ENCODE measurements at places on chromosomes 3 and 15. TPM values are rescaled to one million over a fixed set of nuclear protein-coding genes. Genes with fewer than 3 reads are reported as not detected.
A peak's percentile ranks its signal among the peaks of the same experiment; 100 is the strongest.

GRCh38 chr3:190130696-190131095 lies 10.0 kb upstream of the P3H2 start:
- no peak for DNase-seq
- H3K4me3 ChIP-seq = no peak overlapping the region
- no peaks in the 10 kb centered on the region for H3K27me3 ChIP-seq
- H3K36me3 ChIP-seq = no peaks in the 10 kb centered on the region
- no peak overlapping the region for H3K27ac ChIP-seq

Gene MYL3
- polyA plus RNA-seq = 2.5 TPM

Gene ACKR4
- polyA plus RNA-seq = 0.62 TPM

- H3K27ac ChIP-seq = no peak overlapping the region
- no peaks in the 10 kb centered on the region for H3K4me1 ChIP-seq
- DNase-seq = no peak
- H3K36me3 ChIP-seq = no peaks in the 10 kb centered on the region
Measured at GRCh38 chr15:38004218-38004861, 69.9 kb downstream of the TMCO5A start.

DNA sequence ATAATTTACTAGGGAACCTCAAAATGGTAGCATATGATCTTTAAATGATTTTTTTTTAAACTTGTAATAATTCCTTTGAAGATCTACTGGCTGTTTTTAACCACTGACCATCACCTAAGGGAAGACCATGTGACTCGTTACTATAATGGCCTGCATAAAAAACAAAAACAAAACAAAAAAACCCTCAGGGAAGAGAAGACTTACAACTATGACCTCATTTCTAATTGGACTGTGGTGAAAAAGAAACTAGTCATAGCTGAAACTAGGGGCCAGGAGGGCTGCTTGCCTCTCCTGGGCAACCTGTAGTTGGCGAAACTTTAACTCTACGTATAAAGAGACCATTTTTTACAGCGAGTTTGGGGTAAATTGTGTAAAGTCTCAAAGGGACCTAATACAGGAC lies 23.0 kb downstream of the PAQR9 start:
- no peak for DNase-seq
- no peaks in the 10 kb centered on the region for H3K27me3 ChIP-seq
- no peak overlapping the region for H3K4me3 ChIP-seq
- no peaks in the 10 kb centered on the region for H3K4me1 ChIP-seq

GRCh38 chr3:47164007-47164881 lies at the start of gene SETD2:
TSS of gene SETD2 (minus strand) at chr3:47164113. CDS start at chr3:47163924, 189 bp downstream.
- no peaks in the 10 kb centered on the region for H3K36me3 ChIP-seq
- H3K4me3 ChIP-seq = peak within 1 kb of the TSS; percentile 91
- DNase-seq = peak; percentile 78
- H3K27me3 ChIP-seq = no peaks in the 10 kb centered on the region
- peaks cover 21% of the 10 kb centered on the region for H3K4me1 ChIP-seq

DNA sequence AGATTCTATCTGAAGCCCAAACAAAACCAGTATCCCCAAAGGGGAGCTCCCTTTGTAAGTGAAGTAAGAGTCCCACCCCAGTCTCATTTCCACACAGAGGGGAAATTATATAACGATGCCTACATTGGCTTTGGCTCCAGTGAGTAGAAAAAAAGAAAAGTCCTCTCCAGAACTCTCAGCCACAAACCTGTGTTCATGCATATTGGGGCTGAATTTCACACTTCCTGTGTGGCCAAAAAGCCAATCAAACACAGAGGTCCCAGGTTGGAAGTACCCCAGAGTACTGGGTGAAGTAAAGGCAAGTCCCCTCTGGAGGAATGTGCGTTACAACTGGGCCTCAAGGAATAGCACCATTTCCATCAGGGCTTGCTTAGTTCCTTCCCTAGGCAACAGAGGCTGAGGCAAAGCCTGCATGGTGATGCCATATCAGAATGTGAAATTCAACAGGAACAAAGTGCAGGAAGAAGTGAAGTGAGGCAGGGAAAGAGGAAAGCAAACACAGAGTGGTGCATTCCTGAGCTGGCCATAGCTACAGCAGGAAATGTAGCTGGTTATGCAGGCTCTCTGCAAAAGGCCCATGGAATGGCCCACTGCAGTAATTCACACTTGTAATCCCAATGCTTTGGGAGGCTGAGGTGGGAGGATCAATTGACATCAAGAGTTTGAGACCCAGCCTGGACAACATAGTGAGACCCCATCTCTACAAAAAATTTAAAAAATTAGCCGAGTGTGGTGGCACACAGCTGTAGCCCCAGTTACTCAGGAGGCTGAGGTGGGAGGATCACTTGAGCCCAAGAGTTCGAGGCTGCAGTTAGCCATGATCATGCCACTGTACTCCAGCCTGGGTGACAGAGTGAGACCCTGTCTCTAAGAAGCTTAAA lies 16.6 kb upstream of the CX3CR1 start:
- no peak overlapping the region for H3K27ac ChIP-seq
- DNase-seq = no peak
- H3K36me3 ChIP-seq = no peaks in the 10 kb centered on the region

Gene TMIE
- 6.2 TPM for polyA plus RNA-seq

Gene CNTN3
- polyA plus RNA-seq = 16.7 TPM

DNA sequence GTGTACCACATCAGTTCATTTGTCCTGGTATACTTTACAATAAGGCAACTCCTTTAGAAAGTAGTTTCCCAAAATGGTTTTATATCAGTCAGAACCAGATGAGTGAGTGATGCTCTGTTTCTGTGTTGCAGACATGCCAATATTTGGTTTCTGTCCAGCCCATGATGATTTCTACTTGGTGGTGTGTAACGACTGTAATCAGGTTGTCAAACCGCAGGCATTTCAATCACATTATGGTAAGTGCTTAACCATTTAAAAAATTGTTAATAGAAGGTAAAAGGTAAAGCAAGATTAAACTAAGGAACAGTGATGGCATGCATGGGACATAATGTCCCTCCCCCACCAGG lies 40.0 kb upstream of the SCAANT1 start:
- no peak overlapping the region for H3K4me3 ChIP-seq
- no peak for DNase-seq
- peaks cover 7% of the 10 kb centered on the region for H3K36me3 ChIP-seq
- H3K27ac ChIP-seq = no peak overlapping the region
- H3K4me1 ChIP-seq = no peaks in the 10 kb centered on the region
- no peaks in the 10 kb centered on the region for H3K27me3 ChIP-seq

All from spinal cord (tissue), 10 donors.